ENCODE measurements at places on chromosomes 1 and 21.

DNA sequence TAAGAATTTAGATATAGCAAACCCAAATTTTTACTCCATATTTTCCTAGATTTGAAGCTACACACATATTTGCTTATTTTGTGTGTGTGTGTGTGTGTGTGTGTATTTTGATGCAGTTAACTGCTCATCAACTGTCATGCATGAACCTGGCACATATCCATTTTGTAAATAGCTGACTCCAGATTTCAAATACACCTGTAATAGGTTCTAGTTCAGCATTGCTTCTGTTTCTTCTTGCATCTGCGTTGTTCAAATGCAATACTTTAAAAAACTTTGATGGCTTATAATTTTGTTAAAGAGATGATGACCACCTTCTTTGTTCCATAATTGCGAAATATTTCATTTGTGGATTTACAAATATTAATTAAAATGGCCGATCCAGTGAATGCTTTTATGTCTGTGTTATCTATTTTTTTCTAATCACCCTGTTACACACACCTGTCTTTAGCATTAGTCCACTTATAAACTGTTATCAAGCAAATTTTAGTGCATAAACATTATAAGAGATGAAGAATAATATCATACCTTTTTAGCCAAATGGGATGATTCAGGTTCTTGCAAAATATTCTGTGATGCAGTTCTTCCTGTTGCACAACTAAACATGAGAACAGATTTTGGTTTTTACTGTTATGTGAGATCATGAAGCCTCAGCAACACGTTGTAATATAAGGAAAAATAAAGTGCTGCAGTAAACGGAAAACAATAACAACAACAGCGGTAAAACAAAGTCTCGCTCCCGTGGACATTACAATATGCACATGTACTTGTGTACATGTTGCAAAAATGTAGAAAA, 12.7 kb upstream of the S100A11 start:
- DNase-seq = peak; percentile 88

DNA sequence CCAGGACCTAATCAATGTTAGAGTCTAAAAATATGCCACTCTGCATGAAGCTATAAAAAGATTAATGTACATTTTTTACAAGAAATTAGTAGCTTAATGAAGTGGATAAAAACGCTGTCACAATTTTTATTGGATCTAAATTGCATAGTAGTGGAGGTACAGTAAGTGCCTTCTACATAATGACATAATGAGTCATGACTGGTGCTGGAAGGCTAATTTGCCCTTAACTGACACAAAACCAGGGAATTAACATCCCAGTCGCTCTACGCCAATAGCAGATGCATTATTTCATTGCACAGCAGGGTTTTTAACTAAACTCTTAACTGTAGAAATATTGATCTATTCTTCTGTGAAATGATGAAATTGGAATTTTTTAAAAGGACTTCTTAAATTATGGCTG, 33.3 kb downstream of the RRAGC start:
- DNase-seq = no peak

- no peak for DNase-seq
Observed at GRCh38 chr1:80359666-80360065, 1353.1 kb upstream of the ADGRL4 start.

- no peak for DNase-seq
Observed at GRCh38 chr1:66346873-66347272, 187.1 kb upstream of the SGIP1 start.

DNA sequence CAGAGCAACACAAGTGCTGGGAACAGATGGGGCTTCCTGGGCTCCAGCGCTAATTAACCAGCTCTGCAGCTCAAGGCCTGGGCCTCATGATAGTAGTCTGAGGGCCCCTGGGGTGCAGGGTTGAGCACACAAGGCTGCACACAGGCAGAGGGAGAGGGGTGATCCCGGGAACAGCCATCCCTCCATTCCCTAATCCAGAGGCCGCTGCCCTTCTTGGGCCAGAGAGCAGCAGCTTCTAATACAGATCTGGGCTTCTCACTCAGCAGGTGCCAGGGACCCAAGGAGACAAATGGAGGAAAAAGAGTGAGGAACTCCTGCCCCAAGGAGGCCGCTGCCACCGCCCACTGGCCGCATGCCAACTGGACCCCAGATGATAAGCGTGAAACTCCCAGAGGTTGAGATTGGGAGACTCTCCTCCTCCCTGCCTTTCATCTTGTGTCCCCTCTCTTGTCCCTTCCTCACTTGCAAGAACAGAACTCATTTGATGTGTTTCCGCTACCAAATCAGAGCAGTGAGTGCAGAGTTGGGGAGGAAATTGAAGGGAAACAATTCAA, 58.0 kb upstream of the IFNAR2 start:
- DNase-seq = no peak

GRCh38 chr1:153790313-153790965, 15.2 kb downstream of the SLC27A3 start:
- DNase-seq = peak; percentile 79

DNA sequence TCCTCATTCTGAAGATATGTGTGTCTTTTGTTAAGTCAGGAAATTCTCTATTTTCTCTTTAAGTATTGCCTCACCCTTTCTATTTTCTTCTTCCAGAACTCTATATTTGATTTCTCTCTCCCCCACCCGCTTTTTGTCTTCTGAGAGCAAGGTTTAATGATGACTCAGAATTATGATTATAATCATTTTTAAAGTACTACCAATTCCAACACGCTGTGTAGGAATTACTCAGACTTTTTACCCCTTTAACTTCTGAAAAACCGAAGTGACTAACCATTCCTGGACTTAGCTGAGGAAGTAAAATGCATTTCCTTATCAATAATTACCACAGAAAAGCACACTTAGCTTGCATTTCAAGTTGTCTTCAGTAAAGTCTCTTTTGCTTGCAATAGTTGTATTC, 20.8 kb upstream of the SCYL3 start:
- DNase-seq = peak; percentile 51

DNA sequence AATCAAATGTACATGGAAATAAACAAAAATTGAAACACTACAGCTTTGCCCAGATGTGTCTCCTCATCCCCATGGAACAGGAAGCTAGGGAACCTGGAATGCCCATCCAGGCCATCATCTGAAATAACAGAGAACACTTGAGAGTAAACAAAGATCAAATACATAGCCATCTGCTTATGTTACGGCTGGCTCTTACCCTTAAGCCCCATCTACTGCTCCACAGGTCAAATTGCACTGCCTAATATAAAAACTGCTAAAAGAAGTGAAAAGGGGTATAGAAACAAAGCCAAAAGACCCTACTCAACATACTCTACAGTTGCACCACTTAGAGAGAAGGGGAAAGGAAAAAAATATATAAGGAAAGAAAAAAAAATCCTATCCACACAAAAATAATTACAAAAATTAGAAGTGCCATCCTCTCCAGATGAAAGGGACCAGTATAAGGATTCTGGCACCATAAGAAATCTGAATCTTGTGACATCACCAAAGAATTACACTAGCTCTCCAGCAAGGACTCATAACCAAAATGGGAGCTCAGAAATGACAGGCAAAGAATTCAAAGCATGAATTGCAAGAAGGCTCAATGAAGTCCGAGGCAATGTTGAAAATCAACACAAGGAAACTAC, 26.9 kb downstream of the OR6Y1 start:
- peak; percentile 48 for DNase-seq

DNA sequence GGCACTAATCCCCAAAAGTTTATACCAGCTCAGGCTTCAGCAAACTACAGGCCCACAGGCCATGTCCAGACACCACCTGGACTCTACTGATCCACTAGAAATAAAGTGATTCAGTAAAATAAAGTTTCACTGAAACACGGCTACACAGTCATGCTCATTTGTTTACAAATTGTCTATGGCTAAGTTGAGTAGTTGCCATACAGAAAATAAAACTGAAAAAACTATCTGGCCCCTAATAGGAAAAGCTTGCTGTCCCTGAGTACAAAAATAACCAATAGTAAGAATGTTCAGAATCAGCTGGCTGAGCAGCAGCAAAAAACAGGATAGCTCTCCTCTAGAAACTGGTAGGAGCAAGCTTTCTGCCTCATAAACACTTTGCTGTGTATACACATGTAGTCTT, 221.5 kb downstream of the RERE start:
- no peak for DNase-seq

DNA sequence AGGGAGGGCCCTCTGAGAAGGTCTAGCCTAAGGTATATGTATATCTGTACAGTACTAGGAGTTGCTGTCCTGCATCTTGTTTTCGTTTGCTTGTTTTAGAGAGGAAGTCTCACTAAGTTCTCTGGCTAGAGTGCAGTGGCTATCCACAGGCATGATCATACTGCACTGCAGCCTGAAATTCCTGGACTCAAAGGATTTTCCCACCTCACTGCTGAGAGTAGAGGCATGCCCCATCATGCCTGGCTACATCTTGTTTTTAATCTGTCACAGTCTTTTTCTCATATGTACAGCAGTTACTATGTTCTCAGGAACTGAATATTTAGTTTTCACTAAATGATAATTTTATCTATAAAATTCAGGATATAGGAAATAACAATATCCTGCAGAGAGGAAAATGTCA, 15.3 kb upstream of the PYHIN1 start:
- no peak for DNase-seq

- DNase-seq = no peak
Observed at GRCh38 chr1:25437672-25438071, 7.0 kb downstream of the MACO1 start.

DNA sequence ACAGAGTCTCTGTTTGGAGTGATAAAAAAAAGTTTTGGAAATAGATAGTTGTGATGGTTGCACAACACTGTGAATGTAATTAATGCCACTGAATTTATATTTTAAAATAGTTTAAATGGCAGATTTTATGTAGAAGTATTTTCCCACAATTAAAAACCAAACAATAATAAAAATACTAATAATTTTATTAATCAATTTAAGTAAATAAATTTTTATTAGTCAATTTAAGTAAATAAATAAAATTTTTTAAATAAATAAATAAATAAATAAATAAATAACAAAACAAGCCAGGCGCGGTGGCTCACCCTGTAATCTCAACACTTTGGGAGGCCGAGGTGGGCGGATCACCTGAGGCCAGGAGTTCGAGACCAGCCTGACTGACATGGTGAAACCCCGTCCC, 4.9 kb upstream of the KDF1 start:
- no peak for DNase-seq

GRCh38 chr1:117013309-117013858, 11.8 kb downstream of the CD101 start:
- no peak for DNase-seq

DNA sequence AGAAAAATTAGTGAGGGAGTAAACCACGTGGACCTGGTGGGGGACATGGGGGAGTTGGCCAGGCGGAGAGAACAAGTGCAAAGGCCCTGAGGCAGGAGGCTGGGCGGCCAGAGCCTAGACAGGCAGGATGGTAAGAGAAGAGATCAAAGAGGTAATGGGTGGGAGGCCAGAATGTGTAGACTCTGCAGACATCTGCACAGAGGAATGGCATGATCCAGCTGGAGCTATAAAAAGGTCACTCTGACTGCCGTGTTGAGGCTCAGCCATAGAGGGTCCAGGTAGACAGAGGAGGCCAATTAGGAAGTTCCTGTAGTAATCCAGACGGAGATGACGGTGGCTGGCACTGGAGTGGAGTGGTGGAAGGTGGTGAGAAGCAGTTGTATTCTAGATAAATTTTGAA, 3.6 kb downstream of the H6PD start:
- DNase-seq = no peak

- peak; percentile 62 for DNase-seq
Observed at GRCh38 chr1:200224315-200224714, 185.5 kb downstream of the ZNF281 start.

DNA sequence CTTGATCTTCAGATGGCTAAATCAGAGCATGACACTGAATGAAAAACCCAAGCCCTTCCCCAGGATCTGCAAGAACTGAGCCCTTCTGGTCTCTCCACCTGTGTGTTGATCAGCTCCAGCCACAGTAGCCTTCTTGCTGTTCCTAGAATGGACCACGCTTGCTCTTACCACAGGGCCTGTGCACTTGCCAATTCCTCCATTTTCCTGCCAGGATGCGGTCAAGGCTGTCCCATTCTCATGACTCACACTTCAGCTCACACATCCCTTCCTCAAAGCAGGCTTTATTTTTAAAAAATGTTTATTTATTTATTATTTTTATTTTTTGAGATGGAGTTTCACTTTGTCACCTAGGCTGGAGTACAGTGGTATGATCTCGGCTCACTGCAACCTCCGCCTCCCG, 43.6 kb upstream of the GRHL3 start:
- peak; percentile 87 for DNase-seq

DNA sequence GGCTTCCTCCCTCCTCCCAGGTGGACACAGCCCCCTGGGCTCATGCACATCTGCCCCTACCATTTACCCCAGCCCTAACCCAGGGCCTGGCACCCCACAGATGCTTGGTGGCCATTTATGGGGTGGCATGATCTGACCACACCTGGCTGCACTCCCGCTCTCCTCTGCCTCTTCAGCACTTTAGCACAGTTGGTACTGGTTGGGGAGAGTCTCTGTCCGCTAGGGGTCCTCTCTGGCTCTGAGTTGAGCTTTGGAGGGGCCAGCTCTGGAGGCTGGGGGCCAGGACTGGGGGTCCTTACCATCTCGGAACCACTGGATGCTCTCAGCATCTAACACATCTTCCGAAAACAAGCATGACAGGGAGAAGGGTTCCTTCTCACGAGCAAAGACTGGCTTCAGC, 17.4 kb downstream of the MYOM3 start:
- DNase-seq = no peak

DNA sequence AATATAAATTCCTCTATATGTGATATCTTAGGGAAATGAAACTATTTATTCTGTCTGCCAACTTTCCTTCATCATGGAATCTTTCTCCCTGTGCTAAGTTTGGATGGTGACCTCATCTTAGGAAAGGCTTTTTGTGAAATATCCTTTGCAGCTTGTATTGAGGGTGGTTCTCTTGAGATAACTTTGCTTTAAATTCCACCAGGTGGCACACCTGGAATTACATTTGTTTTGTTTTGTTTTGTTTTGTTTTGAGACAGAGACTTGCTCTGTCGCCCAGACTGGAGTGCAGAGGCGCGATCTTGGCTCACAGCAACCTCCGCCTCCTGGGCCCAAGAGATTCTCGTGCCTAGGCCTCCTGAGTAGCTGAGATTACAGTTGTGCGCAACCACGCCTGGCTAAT, 7.6 kb upstream of the CD1A start:
- DNase-seq = no peak

GRCh38 chr1:9233241-9233941, 1.2 kb upstream of the H6PD start:
- DNase-seq = peak; percentile 97

- no peak for DNase-seq
Observed at GRCh38 chr1:186843226-186843625, 14.5 kb downstream of the PLA2G4A start.

DNA sequence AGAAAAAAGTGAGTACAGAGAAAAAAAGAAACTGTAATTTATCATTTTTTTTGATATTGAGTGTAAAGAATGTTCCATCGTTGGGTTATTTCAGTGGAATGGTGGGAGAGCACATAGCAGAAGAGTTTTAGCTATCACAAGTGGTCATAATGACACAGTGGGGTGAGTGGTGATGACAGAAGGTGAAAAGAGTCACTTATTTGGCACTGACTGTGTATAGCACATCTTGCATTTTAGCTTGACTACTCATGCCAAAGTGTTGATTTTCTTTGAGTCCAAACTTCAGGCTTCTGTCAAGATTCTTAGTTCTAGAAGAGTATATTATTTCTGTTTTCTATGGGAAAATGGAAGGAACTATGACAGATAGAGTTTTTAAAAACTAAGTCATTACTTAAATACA, 261.2 kb downstream of the GRIK1 start:
- peak; percentile 41 for DNase-seq

GRCh38 chr1:94092210-94092613, 28.7 kb downstream of the ABCA4 start:
- peak; percentile 17 for DNase-seq

GRCh38 chr1:237016626-237017025, 12.4 kb upstream of the MT1HL1 start:
- DNase-seq = no peak
